ENCODE measurements at places on chromosomes 11 and 22.

GRCh38 chr22:31085493-31085824 lies 4.3 kb downstream of the SMTN start:
- DNase-seq, result no peak

GRCh38 chr11:71282581-71283351 lies 30.4 kb upstream of the SHANK2 start:
- no peak for DNase-seq

DNA sequence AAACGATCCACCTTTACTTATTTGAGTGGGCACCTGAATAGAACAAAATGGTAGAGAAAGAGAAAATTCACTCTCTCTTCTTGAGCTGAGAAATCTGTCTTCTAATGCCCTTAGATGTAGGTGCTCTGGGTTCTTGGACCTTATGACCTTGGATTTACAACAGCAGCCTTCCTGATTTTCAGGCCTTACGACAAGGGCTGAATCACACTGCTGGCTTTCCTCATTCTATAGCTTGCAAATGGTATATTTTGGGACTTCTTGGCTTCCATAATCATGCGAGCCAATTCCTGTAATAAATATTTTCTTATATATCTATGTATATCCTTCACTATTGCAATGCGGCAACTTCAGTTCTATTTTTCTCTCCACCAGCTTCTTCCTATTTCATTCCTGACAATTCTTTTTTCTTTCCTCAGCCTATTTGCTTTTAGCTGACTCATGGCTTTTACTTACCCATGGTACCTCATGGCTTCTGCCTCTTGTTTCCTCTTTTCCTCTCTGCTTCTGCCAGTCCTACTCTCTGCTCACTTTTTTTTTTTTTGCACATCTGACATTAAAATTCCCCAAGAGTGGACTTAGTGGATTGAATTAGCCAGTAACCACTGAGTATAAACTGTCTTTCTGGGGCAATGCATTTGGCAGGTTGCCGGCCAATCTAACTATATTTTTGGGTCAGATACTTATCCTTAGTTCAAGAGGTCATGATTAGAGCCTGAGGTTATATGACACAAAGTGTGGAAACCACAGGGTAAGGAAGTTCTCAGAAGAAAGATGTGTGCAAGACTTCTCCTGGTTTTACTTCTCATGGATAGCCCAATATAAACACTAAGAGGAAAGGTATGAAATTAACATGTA lies 359.5 kb downstream of the TMEM135 start:
- no peak for DNase-seq

GRCh38 chr11:124899383-124900145 lies 1.9 kb upstream of the ROBO4 start:
- no peak for DNase-seq

GRCh38 chr22:29798801-29799200 lies 31.6 kb downstream of the UQCR10 start:
- DNase-seq, result no peak

DNA sequence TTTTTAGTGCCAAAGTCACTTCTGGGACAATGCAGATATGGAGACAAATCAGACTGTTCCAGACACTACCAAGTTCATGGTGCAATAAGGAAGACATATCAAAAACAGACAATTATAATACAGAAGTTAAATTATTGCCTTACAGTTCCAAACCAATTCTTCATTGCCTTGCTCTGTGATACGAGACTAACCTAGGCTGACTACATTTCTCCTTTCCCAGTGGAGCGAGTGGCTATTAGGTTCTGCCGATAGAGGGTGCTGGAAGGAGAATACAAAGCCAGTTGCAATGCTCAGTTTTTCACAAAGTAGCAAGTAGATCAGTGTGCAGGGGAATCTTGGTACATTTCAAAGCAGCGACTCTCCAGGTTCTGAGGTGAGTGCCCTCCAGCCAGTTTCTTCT lies 67.8 kb downstream of the FAM168A start:
- DNase-seq, result no peak

GRCh38 chr22:43006016-43006505 lies 8.9 kb downstream of the PACSIN2 start:
- no peak for DNase-seq

- DNase-seq, result no peak
Measured at GRCh38 chr11:68658097-68658496, 26.2 kb upstream of the GAL start.

DNA sequence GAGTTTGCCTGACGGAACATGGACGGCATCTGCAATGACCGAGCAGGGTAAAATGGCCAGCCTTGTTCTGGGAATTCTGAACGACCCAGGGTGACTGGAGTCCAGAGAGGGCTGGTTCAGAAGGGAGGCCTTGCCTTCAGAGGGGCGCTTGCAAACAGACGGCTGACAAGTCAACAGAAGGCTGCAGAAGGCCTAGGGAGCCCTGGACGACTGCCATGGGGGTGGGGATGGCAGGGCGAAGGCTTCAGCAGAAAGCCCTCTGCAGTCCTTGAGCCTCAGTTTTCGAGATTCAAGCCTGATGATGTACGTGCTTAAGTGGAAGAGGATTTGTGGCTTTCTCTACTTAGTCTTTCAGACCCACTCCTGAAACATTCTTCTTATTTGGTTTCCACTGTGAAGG lies 117.1 kb upstream of the TBCEL start:
- no peak for DNase-seq

- no peak for DNase-seq
Measured at GRCh38 chr11:73520353-73521061, 77.4 kb downstream of the FAM168A start.

- DNase-seq, result no peak
Measured at GRCh38 chr22:44711690-44712555, 9.9 kb downstream of the PRR5 start.

GRCh38 chr11:105100206-105100605 lies 39.4 kb downstream of the CARD18 start:
- no peak for DNase-seq

GRCh38 chr11:1831338-1832210 lies 3.2 kb upstream of the SYT8 start:
- no peak for DNase-seq

- DNase-seq, result no peak
Measured at GRCh38 chr22:26552466-26552865, 37.5 kb downstream of the TPST2 start.

DNA sequence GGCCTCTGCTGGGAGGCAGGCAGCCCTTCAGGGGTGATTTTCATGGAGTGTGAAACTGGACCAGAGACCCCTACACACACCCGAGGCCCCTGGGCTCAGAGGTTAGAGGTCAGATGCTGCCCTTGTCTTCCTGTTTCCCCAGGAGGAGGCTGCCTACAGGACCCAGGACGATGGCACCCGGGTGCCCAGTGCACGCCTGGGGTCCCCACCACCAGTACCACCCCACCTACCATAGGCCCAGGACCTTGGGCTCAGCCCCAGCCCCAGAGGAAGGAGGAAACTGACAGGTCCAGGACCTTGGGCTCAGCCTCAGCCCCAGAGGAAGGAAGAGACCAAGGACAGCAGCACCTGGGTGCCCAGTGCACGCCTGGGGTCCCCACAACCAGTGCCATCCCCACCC lies 79.2 kb downstream of the BRD1 start:
- DNase-seq, result no peak

GRCh38 chr11:119832202-119832935 lies 103.4 kb upstream of the NECTIN1 start:
- DNase-seq, result peak; percentile 23

- no peak for DNase-seq
Measured at GRCh38 chr11:30478923-30479322, 107.2 kb downstream of the MPPED2 start.

DNA sequence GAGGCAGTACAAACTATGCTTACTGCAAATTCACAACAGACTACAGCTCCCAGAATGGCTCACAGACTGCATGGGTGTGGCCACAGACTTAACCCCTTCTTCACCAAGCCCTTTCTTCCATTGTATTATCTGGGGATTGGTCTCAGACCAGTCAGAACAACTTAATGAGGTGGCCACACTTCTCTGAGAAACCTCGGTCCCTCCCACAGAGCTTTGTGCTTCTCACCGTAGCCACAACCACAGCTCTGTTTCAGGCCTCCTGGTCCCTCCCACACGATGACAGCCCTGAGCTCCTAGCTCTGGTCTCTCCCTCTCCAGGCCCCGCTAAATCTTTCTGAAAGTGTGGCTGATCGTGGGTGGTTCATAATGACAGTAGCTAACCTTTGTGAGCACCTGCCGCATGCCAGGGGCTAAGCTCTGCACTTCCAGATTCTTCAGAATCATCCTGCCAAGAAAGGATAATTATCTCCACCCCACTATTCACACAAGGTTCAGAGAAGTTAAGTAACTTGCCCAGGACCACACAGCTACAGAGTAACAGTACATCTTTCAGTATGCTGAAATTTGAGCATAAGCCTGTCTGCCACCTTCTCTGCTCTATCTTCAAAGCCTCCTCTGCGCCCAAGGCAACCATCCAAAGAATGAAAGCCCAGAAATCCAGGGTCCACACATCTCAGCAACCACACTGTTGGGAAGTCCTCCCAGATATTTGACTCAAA lies 5.4 kb downstream of the PDE2A start:
- DNase-seq, result no peak

DNA sequence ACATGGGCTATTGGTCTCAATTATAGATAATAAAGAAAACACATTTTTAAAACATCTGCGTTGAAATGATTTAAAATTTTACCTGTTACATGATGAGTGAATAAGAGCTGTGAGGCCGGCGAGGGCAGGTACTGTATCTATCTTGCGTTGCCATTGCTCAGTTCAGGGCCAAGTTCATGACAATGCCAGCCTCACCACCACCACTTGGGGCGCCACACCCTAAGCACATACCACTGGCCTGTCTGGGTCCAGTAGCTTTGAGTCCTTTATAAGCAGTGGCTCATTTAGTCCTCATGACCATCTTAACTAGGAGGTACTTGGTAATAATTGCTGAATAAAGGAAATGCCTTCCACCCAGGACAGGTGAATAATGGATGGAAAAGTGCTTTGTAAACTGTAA lies 14.5 kb upstream of the MB start:
- no peak for DNase-seq

- DNase-seq, result no peak
Measured at GRCh38 chr11:93498641-93499040, 44.5 kb downstream of the SMCO4 start.

DNA sequence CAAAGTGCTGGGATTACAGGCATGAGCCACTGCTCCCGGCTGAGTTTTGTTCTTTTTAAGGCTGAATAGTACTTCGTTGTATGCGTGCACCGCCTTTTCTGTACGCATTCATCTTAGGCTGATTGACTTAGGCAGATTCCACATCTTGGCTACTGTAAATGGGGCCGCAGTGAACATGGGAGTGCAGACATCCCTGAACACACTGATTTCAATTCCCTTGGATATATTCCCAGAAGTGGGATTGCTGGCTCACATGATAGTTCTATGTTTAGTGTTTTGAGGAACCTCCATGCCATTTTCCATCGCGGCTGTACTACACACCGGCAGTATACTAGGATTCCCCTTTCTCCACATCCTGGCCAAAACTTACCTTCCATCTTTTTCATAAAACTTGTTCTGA lies 10.4 kb upstream of the ZNF74 start:
- DNase-seq, result no peak

- no peak for DNase-seq
Measured at GRCh38 chr11:21634491-21634890, 558.4 kb upstream of the ANO5 start.

GRCh38 chr11:119298726-119299125 lies 18.2 kb downstream of the MCAM start:
- no peak for DNase-seq

GRCh38 chr11:34977089-34977912 lies 60.9 kb downstream of the PDHX start:
- DNase-seq, result no peak

DNA sequence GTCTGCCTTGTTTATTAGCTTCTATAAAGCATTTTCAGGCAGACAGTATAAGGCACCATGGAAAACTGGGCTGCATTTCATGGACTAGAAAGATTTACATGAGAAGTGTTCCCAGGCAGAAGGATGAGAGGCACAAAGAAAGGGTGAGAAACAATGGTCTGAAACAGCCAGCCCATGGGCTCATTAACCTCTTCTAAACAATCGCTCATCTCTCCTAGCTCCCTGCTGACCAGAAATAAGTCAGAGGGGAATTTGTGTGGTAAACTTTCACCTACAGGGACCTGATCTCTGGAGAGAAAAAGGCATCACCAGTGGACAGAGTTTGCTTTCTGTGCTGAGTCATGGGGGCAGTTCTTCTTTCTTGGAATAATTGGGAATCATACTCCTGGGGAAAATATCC lies 51.8 kb upstream of the KIRREL3 start:
- no peak for DNase-seq

- DNase-seq, result no peak
Measured at GRCh38 chr11:117882311-117882905, 6.0 kb upstream of the FXYD6 start.

DNA sequence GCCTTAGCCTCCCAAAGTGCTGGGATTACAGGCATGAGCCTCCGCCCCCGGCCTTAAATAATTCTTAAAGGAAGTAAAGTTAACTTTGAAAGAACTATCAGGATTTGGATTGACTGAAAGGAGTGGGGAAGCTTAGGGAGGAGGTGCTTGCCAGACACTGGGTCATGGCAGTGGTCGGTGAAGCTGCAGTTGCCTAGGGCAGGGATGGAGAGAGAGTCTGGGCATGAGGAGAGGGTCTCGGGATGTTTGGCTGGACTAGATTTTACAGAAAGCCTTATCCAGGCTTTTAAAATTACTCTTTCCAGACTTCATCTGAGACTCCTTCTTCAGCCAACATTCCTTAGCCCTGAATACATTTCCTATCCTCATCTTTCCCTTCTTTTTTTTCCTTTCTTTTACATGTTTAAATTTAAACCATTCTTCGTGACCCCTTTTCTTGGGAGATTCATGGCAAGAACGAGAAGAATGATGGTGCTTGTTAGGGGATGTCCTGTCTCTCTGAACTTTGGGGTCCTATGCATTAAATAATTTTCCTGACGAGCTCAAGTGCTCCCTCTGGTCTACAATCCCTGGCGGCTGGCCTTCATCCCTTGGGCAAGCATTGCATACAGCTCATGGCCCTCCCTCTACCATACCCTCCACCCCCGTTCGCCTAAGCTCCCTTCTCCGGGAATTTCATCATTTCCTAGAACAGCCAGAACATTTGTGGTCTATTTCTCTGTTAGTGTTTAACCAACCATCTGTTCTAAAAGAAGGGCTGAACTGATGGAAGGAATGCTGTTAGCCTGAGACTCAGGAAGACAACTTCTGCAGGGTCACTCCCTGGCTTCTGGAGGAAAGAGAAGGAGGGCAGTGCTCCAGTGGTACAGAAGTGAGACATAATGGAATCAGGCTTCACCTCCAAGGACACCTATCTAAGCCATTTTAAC lies at the start of gene NNMT:
Gene NNMT, plus strand, starts transcription at position 724 of the 929 bp plus-strand sequence. Its CDS starts 158 bp downstream, at position 882.
- DNase-seq, result peak; percentile 53

GRCh38 chr11:22656130-22656529 lies 10.3 kb upstream of the GAS2 start:
- DNase-seq, result no peak

- no peak for DNase-seq
Measured at GRCh38 chr11:131121426-131122333, 205.4 kb upstream of the SNX19 start.

- peak; percentile 50 for DNase-seq
Measured at GRCh38 chr22:19402642-19403191, 28.8 kb downstream of the HIRA start.

Measured in adrenal gland (tissue), 19 donors.